ENCODE measurements at places on chromosomes 6 and 20. TPM values are rescaled to one million over a fixed set of nuclear protein-coding genes. Genes with fewer than 3 reads are reported as not detected.

SLC17A3 gene
- 2.1 TPM for total RNA-seq

PSORS1C1 gene
- total RNA-seq = 0.18 TPM

MCCD1 gene
- total RNA-seq = not detected

TINAG gene
- total RNA-seq = not detected

ZSCAN26 gene
- total RNA-seq = 24.0 TPM

HLA-C gene
- 476 TPM for total RNA-seq

PLTP gene
- total RNA-seq = 1,096 TPM

SYCP2L gene
- total RNA-seq = 3.0 TPM

ECT2L gene
- total RNA-seq = not detected

AVP gene
- total RNA-seq = 0.75 TPM

SLC22A3 gene
- 28.8 TPM for total RNA-seq

COL21A1 gene
- 2.3 TPM for total RNA-seq

VIP gene
- total RNA-seq = 2.8 TPM

POPDC3 gene
- total RNA-seq = not detected

ZFP57 gene
- total RNA-seq = not detected

MRPS18A gene
- 64.8 TPM for total RNA-seq

MYB gene
- total RNA-seq = 7.7 TPM

GFRA4 gene
- total RNA-seq = not detected

CRISP2 gene
- total RNA-seq = not detected

ATP9A gene
- total RNA-seq = 22.2 TPM
